Body of pancreas (tissue), 4 donors: ENCODE measurements at places on chromosomes 7 and 10. TPM values are rescaled to one million over a fixed set of nuclear protein-coding genes. Genes with fewer than 3 reads are reported as not detected.
A peak's percentile ranks its signal among the peaks of the same experiment; 100 is the strongest.

Gene CNTNAP2
- total RNA-seq, result 1.0 TPM

GRCh38 chr10:79425074-79425532 lies 20.3 kb downstream of the ZCCHC24 start:
- DNase-seq, result no peak

DNA sequence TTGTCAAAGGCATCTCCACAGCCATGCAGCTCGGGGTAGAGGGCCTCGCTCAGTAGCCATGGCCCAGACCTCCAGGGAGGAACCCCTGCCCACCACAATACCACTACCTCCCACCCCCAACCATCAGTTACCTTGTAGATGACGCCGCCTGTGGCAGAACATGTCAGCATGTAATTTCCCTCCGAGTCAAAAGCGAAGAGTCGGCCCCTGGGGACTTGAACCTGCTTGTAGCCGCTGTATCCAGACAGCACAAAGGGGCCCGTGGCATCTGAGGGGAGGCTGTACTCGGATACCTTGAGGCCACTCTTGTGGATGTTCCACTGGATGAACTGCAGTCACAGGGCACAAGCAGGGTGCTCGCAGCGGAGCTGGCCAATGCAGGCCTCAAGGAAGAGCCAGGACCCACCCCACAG lies 16.3 kb upstream of the CYREN start:
- peak; percentile 9 for DNase-seq

Gene ANKRD1
- total RNA-seq, result 4.3 TPM

DNA sequence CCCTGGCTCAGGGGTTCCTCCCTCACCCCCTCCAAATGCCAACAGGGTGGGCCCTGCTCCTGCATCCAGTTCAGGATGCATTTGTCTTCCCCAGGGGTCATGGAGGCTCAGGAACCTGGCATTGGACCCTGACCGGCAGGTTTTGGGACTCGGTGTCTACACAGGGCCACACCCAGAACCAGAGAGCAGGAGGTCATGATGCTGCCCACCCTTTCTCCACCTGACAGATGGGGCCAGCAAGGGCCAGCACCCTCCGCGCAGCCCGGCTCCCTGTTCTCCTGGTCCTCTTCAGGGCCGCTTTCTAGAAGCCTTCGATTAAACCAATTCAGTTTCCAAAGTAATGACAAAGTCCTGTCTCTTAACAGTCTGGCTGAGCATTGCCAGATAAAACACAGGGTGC lies 50.2 kb downstream of the CAMK2B start:
- DNase-seq, result no peak

GRCh38 chr10:113982769-113983168 lies 60.9 kb upstream of the ADRB1 start:
- peak; percentile 58 for DNase-seq

GRCh38 chr7:89029864-89030263 lies 234.3 kb upstream of the TEX47 start:
- DNase-seq, result no peak

Gene LHFPL3
- not detected for total RNA-seq

Gene OR2A42
- not detected for total RNA-seq

- DNase-seq, result no peak
These were observed 21.8 kb downstream of the FGFBP3 start for GRCh38 chr10:91887272-91888076.

DNA sequence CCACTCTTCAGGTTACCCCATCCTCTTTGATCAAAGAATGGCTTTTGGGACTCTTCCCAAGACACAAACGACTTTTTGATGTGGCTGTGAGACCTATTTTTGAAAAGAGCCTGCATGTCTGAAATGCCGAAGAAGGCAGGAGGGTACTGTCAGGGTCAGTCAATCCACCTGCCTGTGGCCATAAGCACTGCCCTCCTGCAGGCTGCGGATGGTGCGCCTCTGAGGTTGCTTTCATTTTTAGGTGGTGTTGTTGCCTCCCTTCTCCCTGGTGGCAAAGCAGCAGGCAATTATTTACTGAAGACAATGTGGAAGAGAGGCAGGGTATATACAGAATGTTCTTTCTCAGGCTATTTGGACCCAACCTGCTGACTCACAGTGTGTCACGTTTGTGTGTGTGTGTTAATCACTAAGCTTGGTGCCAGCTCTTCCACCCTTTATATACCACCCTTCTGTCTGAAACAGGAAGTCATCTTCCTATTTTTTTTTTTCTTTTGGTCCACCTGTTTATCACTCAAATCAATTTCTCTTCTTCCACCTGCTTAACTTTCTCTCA lies 1421.2 kb upstream of the CELF2 start:
- no peak for DNase-seq

Gene MYL10
- total RNA-seq, result not detected

DNA sequence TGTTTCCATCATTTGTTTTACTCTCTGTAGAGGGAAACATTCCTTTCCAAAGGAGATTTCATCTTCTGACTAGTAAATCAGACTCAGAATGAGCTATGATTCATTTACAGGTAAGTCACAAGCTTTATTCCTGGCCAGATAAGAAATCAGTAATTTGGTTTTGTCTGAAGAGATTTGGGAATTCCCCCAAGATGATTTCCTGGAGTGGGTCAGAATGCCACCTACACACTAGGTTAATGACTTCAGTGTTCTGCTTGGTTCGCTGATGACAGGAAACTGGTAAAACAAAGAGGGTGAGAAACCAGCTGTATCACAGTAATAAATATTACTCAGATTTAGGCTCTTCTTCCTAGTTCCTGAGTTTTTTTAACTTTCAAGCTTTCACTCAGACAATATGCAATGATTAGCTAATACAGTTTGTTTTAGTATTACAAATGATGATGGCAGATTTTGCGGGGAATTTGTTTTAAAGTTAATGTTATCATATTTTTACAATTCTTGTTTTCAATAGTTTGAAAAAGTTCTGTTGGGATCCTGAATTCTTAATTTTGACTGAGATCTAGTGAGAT lies 8.3 kb upstream of the ASZ1 start:
- no peak for DNase-seq

DNA sequence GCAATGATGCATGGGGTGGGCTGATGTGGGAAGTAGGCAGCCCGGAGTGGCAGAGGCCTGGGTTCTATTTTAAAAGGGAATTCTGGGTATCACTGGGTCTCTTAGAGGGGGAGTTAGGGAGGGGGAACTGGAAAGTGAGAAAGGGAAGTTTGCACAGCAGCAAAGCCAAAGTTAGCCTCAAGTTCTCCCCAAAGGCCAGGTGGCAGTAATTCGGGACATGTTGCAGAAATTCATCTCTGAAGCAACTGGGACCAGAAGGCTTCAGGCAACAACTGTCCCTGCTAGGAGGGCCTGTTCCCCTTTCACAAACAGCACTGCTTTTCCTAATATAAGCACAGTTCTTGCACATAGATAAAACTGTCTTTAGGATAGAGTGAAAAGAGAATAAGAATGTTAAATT lies 67.4 kb downstream of the NOD1 start:
- no peak for DNase-seq

Gene FKBP6
- total RNA-seq, result not detected

DNA sequence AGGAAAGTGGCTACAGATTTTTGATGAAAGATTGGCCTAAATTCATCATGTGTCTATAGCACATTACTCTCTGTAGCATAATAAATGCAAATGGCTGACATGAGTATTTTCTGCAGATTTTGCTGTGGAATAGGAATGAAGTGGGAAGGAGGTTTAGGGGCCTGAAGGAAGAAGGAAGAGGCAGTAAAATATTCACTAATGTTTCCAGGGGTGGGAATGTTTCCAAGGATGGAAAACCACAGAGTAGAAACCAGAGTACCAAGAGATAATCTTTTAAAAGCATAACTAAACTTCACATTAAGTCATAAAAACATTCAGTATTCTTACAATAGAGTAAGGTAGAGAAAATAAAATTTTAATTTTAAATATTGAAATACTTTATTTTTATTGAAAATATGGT lies 267.8 kb downstream of the BICC1 start:
- no peak for DNase-seq

Gene RNF133
- total RNA-seq, result 2.6 TPM

Gene COBL
- total RNA-seq, result 22.3 TPM
